HFFc6 (cell line): ENCODE measurements at places on chromosomes 3 and 15.

- DNase-seq, result peak; percentile 23
These were observed 1.2 kb downstream of the MB21D2 start for GRCh38 chr3:192916371-192917027.

DNA sequence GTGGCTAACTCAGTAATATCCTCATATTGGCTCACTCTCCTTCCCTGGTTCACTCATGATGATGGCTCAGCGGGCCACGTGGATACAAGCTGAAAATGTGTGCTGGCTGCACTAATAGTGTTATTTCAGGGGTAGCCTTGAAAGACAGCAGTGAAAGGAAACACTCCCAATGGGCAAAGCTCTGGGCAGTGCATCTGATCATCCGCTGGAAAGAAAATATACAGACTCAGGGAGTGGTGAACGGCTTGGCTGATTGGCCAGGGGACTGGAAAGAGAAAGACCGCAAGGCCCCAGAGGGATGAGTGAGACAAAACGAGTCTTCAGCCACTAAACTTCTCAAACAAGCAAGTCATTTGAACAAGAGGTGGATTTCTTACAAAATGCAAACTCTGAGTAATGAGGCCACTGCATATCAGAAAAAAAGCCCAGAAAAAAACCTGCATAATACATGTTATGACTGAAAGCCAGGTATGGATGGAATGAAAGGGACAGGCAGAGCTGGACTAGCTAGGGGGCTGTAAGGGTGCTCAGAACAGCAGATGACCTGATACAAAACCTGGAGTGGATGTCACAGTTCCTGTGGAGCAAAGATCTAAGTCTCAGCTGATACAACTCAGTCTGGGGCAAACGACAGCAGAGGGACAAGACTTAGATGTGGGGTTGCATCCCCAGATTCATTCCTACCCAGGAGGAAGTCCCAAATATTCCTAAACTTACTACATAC, 33.3 kb downstream of the CMTM6 start:
- DNase-seq, result peak; percentile 8

DNA sequence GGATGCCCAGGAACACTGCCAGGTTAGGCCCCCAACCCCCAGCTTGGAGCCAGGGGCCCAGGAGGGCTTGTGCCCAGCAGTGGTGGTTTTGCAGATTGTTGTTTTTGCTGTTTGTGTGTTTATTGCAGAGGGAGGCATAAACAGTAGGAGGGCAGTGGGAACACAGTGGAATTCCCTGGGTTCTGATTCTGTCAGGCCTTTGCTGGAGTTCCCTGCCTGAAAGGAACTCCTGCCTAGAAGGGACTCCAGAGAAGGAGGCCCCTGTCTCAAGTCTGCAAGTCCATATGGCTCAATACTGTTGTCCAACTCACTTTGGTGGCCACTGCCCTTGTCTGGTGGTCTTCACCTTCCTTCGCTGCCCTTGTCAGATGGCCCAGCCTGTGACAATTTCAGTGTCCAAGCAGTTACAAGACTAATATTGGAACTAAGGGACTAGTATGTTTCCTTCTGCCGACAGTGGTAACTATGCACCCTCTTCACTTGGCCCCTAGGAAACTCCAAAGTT, 47.4 kb upstream of the RAB6B start:
- no peak for DNase-seq

- no peak for DNase-seq
These were observed 11.0 kb upstream of the PLXNA1 start for GRCh38 chr3:126971891-126972351.

GRCh38 chr3:125990253-125990970, 21.4 kb downstream of the ROPN1B start:
- peak; percentile 92 for DNase-seq

GRCh38 chr3:66452303-66453011, 48.4 kb downstream of the LRIG1 start:
- no peak for DNase-seq

DNA sequence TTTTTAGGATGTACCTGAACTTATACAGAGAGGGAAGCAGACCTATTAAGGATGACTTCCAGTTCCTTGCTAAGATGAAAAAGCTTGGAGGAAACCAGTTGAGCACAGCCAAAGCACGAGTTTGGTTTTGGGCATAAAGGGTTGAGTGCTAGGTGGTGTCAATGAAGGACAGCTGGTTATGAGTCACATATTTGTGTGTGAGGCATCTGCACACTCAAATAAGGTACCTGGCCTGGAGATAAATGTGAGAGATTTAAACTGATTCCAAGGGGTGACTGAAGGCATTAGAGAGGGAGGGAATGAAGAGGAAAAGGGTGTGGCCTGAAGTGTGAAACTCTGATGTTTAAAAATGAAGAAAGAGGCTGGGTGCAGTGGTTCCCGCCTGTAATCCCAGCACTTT, 486.7 kb downstream of the DIPK2A start:
- no peak for DNase-seq

DNA sequence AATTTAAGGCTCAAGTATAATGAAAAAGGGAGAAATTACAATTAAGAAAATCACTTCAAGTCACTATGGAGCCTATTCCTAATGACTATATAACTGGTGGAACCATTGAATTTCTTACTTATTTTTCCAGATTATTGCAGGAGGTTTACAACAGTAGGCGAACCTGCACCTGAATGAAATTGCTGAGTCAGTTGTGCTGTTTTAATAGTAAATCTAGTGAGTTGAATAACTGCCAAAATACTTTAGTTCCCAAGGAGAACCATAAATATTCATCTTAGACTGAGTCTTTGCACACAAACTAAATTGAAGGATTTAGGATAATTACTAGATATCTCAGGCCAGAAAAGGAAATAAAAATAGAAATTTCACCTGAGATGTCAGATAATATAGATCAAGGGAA, 1052.8 kb downstream of the NAALADL2 start:
- no peak for DNase-seq

DNA sequence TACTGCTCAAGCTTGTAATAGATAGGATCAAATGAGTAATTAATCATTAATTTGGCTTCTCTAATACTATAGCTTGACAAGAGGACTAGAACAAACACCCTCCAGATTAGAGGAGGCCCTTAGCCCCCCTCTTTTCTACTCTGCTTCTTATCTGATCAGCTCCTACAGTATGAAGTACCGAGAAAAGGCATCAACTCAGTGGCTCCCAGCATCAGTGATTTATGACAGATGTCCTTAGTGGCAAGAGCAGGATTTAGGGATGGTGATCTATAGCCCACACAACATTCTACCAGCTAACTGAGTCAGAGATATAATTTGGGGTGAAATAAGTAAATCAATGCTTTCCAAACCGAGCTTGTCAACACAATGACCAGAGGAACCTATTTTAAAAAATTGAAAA, 541.1 kb downstream of the NLGN1 start:
- no peak for DNase-seq

DNA sequence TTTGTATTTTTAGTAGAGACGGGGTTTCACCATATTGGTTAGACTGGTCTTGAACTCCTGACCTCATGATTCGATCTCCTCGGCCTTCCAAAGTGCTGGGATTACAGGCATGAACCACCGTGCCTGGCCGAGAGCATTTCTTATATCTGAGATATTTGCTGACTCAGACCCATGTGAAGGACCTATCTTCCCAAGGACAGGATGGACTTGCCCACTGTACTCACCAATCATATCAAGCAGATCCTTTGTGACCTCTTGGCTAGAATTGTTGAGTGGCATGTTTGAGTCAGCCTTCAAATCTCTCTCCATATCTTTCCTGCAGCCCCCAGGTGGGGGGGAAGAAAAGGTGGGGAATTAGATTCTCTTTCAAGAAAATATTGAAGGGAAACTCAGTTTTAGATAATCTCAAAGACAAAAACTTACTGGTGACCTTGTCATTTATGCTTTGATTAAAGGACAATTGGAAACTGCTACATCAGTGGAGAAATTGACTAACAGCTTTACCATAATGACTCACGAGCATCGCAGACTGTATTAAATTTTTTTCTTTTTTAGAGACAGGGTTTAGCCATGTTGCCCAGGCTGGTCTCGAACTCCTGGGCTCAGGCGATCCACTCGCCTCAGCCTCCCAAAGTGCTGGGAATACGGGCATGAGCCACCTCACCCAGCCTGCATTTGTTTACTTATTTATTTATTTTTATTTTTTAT, 3.1 kb downstream of the C3orf62 start:
- DNase-seq, result no peak

GRCh38 chr3:100160521-100160920, 46.2 kb upstream of the FILIP1L start:
- DNase-seq, result no peak
